ENCODE measurements at places on chromosomes 5 and 9.

- no peak for DNase-seq
Observed at GRCh38 chr5:93995126-93995621, 253.8 kb upstream of the POU5F2 start.

- DNase-seq = no peak
Observed at GRCh38 chr9:87543251-87543650, 45.6 kb downstream of the DAPK1 start.

DNA sequence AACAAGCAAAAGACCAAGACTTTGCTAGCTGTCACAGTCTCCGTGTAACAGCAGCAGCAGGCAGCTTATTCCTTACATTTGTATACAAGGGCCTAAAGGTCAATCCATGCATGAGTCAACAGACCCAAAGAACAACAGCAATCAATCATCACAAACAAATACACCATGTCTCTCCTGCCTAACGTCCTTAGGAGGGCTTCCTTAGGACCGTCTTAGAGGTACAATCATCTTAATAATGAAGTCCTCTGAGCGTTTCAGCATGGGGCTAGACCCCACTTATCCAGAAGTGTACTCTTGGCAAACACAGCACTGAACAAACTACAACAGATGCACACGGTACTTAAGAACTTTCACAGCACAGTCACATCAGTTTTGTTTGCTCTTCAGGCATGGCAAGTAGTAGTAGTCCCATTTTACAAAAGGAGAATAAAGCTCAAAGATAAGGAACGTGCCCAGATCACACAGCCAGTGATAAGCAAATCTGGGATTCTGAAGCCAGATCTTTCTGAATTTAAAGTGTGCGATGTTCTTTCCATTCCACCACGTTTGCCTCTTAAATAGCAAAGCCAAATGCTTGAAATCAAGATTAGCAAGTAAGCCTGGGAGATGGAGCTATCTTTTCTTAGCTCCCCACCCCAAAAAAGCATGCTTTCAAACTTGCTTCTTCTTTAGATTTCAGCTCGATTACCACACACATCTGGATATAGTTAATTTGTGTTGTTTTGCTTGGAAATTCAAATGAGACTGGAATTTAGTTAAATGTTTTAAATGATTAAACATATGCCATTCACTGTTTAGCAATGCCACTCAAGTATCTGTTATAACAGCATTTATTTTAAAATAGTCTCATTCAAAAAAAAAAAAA lies 24.2 kb downstream of the PSMB7 start:
- no peak for DNase-seq

- DNase-seq = no peak
Observed at GRCh38 chr9:26266146-26266793, 588.0 kb upstream of the TUSC1 start.

GRCh38 chr5:138054847-138055558 lies 22.1 kb upstream of the FAM13B start:
- DNase-seq = no peak

- DNase-seq = no peak
Observed at GRCh38 chr5:166788050-166788449, 1503.4 kb upstream of the WWC1 start.

DNA sequence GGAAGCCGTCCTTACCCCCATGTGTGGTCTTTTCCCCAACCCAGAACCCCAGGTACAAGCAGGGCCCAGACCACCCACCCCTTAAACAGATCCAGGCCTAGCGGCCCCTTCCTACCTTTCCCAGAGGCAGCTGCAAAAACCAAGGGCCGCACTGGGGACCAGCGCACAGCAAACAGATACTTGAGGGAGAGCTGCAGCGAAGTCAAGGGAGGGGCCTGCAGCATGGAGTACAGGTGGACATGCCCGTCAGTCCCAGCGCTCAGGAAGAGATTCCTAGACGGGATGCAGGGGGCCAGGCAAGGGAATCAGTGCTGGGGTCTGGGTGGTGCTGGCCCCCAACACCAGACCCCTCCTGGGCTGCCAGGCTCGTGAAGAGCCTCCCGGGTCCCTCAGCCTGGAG lies 22.5 kb downstream of the DYNC2I2 start:
- DNase-seq = no peak

GRCh38 chr5:148776780-148777179 lies 49.6 kb upstream of the ADRB2 start:
- DNase-seq = no peak

DNA sequence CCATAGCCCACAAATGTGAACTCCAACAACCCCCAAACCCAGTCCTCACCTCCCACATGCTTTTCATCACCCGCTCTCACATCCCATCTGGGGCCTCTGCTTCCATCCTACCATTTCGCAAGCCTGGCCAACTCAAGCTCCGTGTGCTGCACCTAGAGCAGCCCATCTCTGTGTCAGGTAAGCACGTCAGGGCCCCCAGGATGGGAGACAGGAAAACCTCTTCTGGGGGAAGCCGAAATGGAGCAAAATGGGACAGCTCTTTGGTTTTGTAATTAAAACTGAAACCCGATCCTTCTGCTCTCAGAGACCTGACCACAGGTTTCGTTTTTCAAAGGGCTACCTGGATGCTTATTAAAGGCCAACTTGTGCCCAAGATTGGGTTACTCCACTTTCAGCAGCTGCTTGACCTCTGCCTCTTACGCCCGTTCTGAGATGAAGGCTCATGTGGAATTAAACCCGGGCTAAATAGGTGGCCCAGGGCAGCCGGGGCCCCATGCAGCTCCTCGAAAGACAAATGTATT lies 287.7 kb downstream of the SLIT3 start:
- no peak for DNase-seq

DNA sequence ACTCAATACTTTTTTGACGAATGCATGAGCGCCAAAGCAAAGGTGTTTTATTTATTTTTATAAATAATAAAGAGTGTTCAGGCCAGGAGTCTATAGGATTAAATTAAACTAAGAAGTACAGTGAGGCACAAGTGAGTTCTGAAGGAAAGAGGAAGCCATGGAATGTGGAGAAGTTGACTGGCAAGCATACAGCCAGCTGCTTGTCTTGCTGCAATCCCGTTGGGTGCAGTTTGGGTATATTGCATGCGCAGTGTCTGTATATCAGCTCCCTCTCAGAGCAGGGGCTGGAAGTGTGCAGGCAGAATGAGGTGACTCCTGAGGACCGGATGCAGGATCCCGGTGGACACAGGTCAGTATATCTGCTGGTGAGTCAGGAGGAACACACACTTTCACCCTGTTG lies 315.6 kb downstream of the ZSWIM6 start:
- no peak for DNase-seq

DNA sequence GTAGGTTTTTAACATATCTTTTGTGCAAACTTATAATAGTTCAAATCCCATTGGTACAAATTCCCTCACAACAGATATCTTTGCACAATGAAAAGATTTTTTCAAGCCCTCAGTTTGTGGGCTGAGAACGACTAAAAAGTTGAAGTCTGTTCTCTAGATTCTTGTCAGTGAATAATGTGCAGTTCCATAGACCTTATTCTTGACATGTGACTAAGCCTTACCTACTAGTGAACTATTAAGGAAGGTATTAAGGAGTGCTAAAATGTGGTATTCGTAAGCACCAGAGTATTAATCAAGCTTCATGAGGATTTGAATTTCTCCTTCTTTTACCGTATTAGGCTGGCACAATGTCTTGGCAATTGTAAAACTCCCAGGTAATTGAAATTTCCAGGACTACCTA lies 205.6 kb upstream of the DMRTA1 start:
- no peak for DNase-seq

DNA sequence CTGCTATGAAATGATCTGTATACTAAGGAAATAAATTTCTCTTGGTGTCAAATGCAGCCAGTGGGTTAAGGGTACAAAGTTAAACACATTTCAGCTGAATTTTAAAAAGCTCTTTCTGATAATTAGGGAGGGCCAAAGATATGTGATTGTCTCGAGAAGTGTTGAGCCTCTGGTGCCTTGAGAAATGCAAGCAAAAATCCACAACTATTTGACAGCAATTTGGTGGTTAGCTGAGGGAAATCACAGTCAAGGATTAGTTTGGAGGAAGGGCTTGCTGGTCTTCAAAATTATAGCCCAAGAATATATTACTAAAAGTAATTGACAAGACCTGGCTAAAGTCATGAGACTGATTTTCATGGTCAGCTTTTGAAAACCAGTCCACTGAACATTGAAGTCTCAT lies 255.7 kb upstream of the PPP1R2B start:
- no peak for DNase-seq

GRCh38 chr5:96714951-96715451 lies 52.8 kb downstream of the CAST start:
- DNase-seq = no peak

DNA sequence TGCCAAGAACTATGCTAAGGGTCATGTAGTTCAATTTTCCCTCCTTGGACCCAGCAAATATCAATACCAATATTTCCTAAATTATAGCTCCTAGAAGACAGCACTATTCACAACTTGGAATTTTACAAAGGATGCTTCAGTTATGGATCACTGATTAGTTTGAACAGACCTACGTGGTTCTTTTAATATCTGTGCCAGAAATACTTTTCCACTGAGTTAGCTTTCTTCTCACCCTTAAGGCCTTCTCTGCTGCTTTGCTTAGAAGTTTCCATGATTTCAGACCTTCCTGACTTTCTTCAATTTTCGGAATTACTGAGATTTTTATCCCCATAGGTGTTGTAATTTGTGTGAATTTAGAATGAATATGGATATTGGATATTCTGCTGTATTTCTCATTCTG lies 380.4 kb downstream of the PSAT1 start:
- no peak for DNase-seq

- DNase-seq = no peak
Observed at GRCh38 chr9:126723807-126724172, 81.0 kb upstream of the ZBTB43 start.

DNA sequence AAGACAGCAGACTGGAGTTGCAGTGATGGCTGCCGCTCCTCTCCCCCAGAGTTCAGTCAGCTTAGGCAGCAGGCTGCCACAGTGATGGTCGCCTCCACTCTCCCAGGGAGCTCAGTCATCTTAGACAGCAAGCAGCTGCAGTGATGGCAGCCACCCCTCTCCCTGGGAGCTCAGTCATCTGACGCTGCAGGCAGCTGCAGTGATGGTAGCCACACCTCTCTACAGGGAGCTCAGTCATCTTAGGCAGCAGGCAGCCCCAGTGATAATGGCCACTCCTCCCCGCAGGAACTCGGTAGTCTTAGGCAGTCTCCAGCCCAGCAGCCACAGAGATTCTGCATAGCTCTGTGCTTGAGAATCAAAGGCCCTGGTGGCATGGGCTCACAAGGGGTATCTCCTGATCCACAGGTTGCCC lies 582.7 kb downstream of the DTWD2 start:
- no peak for DNase-seq

GRCh38 chr5:69024241-69024651 lies 69.6 kb upstream of the SLC30A5 start:
- no peak for DNase-seq

DNA sequence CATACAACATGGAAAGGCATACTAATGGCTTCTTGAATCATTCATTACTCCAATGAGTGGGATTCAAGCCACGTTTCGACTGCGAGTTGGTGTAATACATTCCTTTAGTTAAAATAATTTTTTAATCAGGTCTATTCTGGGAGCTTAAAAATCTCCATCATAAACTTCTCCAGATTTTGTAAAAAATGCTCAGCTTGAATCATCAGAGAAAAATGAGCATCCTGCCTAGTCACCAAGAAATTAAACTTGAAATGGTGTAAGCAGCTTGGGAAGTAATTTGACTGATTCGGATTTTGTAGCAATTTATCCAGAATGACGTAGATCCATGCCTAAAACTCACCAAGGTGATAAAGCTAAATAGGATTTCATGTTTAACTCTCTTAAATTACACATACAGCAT lies 165.7 kb downstream of the SLCO4C1 start:
- no peak for DNase-seq

DNA sequence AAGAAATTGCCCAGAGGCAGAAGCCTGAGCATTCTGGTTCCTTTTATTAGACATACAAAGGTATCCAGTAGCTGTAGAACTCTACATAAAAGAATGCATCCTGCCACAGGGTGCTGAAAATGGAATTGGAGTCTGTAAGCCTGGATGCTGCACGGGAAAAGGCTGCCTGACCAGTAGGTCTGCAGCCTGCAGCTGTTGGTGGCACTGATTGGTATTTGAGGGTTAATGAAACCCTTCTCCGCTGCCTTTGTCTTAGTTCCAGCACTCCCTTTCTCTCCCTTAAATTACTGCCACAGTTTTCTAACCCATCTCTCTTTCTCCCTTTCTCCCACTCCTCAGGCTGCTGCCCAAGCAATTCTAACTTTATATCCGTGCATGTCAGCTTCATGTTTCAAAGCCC lies 64.7 kb downstream of the BRINP1 start:
- no peak for DNase-seq

DNA sequence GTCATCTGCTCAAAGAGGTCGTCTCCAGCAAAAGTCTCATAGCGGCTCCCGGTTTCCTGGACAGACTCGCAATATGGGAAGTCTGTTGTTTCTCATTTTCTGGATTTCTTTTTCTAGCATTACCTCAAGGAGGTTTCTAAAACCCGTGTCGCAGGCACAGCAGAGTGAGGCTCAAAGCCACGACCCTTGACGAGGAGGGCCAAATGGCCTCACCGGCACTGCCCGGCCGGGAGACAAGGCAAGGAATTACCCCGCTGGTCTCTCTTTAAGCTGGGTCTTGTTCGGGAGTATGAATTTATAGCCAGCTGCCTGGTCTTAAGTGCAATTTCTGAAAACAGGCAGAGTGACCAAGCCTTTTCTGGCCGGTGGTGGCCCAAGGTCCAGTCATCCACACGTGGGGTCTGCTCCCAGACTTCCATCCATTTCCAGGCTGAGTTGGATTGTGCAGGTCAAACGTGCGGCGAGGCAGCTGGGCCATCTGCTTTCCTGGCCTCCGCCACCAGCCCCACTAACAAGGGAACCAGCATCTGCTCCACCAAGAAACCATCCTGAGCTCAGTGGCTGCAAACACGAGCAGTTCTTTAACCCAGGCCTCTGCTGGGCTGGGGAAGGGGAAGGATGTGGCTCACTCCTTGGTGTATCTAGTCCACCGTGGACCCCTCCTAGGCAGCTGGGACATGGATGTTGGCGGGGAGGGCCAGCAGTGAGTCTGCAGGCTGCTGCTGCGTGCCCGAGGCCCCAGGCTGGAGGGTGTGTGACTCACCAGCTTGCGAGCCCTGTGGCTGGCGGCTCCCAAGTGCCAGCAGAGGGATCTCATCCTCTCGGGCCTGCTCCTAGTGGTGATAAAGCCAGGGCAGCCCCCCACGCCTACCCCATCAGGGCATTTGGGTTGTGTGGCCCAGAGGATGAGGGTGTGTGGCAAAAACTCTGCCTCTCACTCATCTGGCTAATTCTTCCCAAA lies 55.6 kb upstream of the COL5A1 start:
- no peak for DNase-seq

GRCh38 chr5:180330270-180330648 lies 22.9 kb downstream of the GFPT2 start:
- no peak for DNase-seq
